ENCODE measurements at places on chromosomes 5 and 9.

DNA sequence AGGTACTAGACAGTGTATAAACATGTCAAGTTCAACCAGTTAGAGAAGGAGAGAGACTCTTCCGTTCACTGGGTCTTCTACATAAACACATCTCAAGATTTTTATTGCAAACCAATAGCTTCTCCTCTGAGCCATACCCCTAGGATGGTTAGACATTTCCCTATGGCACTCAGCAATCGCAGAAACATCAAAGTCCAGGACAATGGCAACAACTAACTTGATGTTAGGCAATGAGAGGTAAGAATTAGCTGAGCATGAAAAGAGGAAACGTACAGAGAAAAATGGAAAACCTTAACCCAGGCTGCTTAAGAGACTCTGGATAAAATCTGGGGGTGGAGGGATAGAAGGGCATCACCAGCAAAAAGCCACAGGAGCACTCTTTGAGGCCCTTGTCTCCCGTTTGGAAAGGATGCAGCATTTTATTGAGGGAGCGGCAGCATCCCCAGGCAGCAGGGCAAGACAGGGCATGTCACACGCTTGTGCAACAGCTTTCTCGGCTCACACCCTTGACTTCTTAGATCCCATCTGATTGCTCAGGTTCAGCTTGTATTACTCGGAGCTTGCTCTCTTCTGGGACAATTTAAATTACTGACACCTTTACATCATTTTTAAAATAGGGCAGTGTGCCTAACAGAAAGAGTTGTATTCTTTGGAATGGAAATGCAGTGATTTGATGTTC, 8.6 kb upstream of the PSAT1 start:
- no peak for DNase-seq

DNA sequence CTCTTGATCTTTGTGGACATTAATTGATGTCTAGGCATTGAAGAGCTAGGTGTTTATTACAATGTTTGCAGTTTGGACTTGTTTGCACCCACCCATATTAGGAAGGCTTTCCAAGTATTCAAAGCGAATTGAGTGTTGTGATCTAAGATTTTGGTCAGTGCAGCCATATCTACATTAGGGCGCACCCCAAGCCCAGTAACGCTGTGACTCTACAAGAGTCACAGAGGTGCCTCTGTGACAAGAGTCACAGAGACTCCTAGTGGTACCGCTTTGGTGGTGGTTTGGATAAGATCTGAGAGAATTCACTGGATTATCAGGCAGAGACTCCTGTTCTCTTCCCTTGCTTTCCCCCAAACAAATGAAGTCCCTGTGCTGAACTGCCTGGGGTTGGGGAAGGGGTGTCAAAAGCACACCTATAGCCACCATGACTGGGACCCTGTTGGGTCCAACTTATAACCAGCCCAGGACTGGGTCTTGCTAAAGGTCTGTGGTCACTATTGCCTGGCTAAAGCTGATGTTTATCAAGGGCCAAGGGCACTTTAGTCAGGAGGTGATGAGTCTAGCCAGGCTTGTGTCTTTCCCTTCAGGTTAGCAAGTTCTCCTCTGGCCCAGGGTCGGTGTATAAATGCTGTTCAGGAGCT, 114.1 kb upstream of the RIOK2 start:
- DNase-seq: no peak

DNA sequence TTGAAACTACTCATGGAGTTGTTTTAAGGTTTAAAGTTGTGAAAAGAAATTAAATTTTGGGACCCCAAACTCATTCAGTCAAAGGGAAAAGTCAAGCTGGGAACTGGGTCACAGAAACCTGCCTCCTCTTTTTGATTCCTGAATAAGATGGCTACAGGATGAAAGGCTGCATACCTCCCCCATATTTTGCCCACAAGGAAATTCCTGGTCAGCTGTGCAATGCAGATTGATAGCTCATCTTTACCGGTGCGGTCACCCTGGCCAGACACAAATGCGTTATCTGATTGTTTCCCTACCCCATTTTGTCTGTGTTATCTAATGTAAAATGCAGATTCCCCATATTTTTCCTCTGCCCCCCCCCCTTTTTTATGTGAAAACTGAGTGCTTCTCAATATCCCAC, 1.3 kb downstream of the HAVCR2 start:
- no peak for DNase-seq

GRCh38 chr5:154723740-154724505, 31.3 kb upstream of the LARP1 start:
- DNase-seq: no peak

DNA sequence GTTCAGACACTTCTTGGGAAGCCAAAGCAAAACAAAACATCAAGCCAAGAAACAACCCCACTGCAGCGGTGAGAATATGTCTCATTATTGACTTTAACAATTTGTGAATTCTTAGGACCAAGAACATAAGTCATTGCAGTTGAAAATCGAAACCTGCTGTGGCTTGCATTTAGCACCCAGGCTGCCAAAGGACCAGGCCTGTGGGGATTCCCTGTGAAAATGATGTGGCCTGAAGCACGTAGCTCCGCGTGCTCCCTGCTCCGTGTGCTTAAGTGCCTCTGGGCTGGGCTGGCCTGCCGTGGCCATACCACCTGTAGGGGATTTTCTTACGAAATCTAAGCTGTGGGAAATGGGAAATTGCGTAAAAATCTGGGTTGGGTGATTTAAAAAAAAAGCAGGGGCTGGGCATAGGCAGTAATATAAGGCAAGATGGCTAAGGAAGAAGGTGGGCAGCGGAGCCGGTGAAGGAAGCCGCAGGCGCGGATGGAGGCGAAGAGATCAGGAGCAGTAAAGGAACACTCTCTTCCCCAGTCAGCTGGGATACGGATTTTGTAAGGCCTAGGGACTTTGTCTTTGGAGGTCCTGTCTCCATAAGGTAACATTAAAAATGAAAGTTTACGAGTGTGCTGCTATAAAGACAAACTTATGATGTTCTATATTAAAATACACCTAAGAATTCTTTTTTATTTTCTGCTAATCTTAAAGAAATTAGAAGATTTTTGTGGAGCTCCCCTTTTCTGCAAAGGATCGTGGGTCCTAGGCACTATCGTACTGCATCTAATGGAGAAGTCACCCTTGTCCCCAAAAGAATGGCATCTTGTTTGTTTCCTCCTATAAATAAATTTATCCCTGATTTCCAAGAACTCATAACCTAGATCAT, 189.6 kb upstream of the SEMA6A start:
- DNase-seq: no peak

- no peak for DNase-seq
Measured at GRCh38 chr9:124008303-124008693, 3.3 kb upstream of the LHX2 start.

DNA sequence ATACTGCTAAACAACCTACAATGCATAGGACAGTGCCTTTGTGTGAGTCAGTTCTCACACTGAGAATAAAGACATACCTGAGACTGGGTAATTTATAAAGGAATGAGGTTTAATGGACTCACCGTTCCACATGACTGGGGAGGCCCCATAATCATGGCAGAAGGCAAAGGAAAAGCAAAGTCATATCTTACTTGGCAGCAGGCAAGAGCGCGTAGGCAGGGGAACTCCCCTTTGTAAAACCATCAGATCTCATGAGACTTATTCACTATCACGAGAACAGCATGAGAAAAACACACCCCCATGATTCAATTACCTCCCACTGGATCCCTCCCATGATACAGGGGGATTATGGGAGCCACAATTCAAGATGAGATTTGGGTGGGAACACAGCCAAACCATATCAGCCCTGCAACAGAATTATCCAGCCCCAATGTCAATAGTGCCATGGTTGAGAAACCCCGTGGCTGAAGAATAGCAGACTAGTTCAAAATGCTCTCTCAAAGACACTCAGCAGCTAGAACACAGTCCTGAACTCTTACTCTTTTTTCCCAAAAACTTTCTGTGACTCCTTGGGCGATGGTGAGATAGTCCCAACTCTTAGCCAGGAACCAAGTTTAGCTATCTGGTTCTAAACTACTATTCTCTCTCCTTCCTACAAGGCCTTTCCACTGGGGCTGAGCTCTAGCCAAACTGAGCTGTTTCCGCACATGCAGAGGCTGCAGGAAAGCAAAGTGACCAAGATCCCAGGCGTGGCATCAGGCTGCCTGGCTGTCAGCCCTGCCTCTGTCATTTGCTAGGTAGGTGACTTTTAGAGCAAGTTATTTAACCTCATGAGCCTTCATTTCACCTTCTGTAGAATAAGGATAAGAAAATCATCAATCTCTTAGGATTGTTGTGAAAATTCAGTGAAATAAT, 21.7 kb downstream of the FAT2 start:
- no peak for DNase-seq

DNA sequence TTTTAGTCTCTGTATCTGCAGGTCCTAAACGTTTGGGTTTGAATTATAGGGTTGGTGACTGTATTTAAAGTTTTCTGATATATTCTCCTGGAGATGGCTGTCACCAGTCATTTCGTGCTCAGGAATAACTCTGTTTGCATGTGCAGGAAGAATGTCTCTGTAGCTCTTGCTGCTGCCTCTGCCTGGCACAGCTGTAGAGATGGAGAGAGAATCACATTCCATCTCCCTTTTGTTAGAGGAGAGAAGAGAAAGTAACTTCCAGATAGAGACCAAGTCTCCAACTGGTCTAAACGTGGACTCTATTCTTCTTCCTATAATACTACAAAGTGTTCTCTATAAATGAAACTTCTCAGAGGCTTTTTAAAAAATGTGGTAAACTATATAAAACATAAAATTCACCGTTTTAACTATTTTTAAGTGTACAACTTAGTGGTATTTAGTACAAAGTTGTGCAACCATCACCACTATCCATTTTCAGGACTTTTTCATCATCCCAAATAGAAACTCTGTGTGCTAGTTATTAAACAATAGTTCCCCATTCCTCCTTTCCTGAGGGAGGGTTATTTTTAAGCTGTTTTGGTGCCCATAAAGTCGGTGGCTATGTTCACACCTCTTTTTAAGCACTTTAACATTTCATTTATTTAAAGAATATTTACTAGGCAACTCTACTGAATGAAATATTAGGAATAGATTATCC, 20.7 kb upstream of the STARD4 start:
- DNase-seq: no peak

DNA sequence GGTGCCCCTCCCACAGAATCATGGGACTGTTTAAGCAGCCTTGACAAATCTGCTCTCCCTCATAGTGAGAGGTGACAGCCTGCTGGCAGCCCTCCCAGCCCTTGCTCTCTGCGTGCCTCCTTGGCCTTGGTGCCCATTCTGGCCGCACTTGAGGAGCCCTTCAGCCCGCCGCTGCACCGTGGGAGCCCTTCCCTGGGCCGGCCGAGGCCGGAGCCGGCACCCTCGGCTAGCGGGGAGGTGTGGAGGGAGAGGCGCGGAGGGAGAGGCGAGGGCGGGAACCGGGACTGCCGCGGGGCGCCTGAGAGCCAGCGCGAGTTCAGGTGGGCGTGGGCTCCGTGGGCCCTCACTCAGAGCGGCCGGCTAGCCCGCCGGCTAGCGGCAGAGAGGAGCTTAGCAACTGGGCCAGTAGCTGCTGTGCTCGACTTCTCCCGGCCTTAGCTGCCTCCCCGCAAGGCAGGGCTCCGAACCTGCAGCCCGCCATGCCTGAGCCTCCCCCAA, 125.9 kb upstream of the MYO10 start:
- no peak for DNase-seq

DNA sequence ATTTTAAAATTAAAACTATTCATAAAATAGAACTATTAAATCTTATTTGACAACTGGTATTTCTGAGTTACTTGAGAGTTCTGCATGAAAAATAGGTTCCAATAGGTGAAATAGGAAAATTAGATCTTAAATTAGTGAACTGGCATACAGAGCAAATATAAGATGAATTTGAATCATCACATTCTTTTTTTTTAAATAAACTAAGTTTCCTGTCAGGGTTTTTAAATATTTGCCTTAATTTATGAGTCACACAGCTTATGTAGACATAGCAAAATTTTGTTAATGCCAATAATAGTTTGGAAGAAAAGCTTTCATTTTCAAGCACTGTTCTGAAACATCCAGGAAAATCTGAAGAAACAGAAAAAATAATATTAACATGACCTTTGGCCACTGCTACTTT, 311.7 kb upstream of the HAPLN1 start:
- no peak for DNase-seq

- DNase-seq: no peak
Measured at GRCh38 chr9:16197578-16198370, 644.9 kb downstream of the CCDC171 start.

DNA sequence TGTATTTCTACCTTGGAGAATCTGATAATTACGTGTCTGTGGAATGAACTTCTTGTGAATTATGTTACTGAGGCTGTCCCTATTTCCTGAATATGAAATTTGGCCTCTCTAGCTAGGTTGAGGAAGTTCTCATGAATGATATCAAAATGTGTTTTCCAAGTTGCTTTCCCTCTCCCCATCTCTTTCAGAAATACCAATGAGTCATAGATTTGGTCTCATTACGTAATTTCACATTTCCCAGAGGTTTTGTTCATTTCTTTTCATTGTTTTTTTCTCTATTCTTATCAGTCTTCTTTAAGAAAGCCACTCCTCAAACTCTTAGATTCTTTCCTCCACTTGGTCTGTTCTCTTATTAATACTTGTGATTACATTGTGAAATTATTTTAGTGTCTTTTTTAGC, 923.8 kb upstream of the CDH9 start:
- DNase-seq: no peak
